ENCODE measurements at places on chromosomes 1 and 21. TPM values are rescaled to one million over a fixed set of nuclear protein-coding genes. Genes with fewer than 3 reads are reported as not detected.

TCHHL1 gene
- not detected for total RNA-seq

OR11L1 gene
- total RNA-seq, result not detected

- DNase-seq, result no peak
Observed at GRCh38 chr1:63888984-63889383, 115.2 kb downstream of the ROR1 start.

- DNase-seq, result no peak
Observed at GRCh38 chr1:5428351-5428750, 563.9 kb downstream of the NPHP4 start.

DNA sequence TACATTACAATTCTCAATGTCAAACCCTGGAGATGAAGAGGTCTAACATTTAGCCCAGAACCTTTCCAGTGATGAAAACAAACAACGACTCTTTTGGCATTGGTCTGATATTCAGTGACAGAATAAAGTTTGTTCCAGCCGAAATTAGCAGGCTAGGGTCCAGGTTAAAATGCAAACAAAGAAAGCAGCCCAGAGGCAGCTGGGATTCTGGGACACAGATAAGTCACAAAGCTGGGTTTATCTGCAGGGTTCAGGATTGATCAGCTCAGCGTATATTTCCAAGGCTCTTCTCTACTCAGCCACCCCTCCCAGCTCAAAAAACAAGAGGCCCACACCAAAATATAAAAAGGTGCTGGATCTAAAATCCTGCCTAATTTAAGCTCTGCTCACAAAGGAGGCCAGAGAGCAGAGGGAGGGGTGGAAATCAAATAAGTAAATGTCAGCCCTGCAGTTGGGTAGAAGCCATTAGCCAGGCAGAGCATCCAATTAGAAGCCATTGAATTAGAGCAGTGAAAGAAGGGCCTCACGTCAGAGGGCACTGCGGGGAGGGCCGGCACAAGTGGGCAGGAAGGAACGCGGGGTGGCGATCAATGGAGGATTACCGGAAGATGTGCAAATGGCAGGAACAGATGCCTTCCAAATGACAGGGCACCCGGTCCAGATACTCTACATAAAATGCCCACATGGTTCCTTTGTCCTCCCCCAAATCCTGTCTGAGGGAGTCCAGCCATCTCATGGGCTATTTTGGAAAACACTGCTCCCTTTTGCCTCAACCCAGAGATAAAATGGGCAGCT is 3.2 kb upstream of the KLHDC8A start:
- no peak for DNase-seq

TRIM58 gene
- 22.9 TPM for total RNA-seq

GRCh38 chr1:156750191-156750672 is 1.2 kb downstream of the HDGF start:
- DNase-seq, result no peak

All from sciatic nerve (tissue), 2 donors.